ENCODE measurements at places on chromosomes 2 and 18.

DNA sequence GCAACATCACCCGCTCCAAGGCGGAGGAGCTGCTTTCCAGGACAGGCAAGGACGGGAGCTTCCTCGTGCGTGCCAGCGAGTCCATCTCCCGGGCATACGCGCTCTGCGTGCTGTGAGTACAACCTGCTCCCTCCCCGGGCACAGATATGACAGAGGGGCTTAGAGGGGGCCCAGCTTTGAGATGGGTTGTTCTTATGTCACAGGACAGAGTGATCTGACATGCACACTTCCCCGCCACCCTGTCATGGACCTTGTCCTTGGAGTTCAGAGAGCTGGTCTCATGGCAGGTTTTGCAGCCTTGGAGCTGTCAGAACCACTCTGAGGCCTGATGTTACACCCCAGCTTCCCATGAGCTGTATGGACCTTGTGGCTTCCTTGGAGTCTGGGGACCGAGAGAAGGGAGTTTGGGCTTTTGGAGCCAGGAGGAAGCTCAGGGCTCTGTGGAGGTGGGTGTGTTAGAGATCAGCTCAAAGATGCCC lies 398 bp downstream of the INPP5D start:
- DNase-seq = no peak

DNA sequence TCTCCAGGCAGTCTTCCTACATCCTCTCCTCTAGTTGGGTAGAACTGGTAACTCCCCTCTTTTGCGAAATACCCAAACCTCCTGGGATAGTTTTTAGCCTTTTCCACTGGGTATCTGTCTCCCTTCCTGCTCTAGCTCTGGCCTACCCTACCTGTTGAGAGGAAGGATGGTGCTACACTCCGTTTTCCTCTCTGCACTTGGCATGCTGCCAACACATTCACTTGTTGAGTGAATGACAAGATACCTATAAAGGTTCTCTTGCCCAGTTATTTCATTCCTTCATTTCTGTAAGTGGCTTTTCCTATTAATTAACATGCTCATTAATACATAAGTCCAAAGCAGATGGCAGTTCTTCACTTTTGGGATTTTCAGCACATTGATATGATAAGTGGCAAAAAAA lies 293.8 kb downstream of the CNTNAP5 start:
- DNase-seq = no peak

DNA sequence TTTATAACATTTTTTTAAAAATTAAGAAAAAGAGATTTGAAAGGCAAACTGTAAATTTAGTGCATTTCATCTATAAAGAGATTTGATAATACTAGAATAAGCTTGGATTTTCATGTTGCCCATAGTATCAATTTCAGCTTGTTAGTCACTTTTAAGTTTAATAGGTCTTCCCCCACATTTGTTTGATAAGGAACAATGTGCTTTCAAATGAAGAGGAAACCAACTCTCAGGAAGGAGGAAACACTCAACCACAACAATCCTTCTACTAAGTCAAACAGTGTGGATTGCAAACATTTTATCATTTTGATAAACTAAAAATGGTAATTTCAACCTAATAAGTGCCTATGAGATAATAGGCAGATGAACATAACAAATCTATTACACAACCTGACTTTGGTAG lies 397.1 kb upstream of the CDH20 start:
- DNase-seq = no peak

DNA sequence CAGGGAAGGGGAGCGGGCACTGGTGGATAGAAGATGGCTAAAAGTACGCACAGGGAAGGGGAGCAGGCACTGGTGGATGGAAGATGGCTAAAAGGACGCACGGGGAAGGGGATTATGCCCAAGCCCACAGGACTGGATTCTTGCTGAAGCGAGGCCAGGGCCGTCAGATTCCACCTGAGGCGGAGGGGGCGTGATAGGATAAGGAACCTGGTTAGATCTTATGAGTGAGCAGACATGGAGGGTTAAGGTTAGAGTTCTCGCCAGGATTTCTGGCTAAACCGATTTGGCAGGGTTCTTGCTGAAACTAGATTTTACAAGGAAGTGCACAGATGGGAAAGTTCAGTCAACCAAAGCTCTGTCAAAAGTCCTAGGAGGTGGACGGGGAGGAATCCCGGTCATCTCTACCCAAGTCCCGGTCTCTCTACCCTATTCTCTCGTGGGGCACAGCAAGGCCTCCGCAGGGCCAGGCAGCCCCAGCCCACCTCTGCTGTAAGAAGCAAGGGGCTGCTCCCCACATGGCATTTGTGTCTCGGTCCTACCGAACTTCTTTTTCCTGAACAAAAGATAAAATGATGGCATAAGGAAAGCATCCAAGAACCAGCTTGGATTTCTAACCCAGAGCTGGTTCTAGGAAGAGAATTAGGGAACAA lies 140.8 kb downstream of the PTGR3 start:
- no peak for DNase-seq

GRCh38 chr2:67662222-67662621 lies 265.1 kb downstream of the ETAA1 start:
- DNase-seq = no peak

DNA sequence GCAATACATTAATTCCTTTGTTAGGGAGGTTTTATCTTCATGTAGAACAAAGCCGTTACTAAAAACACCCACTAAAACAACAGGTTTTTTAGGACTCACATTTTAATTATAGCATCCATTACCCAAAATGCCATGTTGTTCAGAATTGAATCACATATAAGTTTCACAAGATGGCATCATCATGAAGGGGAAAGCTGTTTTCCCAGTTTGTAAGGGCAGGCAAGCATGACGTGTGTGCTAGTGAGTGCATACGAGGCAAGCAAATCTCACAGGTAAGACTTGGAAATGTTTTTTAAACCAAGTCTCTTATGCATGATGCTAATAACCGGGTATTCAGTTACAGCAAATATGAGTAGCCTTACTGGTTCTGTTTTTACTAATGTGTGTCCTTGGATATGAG lies 111.8 kb upstream of the NFATC1 start:
- no peak for DNase-seq

DNA sequence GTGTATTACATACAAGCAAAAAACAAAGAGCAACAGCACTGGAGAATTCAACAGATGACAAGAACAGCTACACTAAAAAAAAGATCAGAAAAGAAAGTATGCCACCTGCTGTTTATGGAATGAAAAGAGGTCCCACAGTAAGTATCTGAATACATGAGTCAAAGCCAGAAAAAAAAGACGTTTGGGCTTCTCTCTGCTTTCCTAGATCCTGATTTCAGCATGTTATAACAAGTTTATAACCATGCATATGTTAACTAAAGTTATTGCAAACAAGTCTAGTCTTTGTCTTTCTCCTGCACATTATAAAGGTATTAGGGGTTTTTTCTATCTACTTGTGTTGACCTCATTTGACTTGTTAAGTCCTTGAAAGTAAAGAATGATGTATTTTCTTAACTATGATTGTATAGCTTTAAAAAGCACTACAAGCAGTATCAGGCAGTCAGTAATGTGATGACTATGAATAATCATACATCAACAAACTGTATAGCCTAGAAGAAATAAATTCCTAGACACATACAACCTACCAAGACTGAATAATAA lies 108.5 kb upstream of the COL5A2 start:
- DNase-seq = no peak

Measured in KG1 (cell line).